ENCODE measurements at places on chromosomes 12 and 14.
A peak's percentile ranks its signal among the peaks of the same experiment; 100 is the strongest.

- no peak overlapping the region for H3K27ac ChIP-seq
- DNase-seq: no peak
- H3K27me3 ChIP-seq: no peaks in the 10 kb centered on the region
- H3K4me3 ChIP-seq: no peak overlapping the region
Measured at GRCh38 chr14:93538413-93538812, 107.7 kb downstream of the UNC79 start.

- H3K4me1 ChIP-seq: peaks cover 6% of the 10 kb centered on the region
- no peaks in the 10 kb centered on the region for H3K27me3 ChIP-seq
- no peaks in the 10 kb centered on the region for H3K36me3 ChIP-seq
- H3K27ac ChIP-seq: no peak overlapping the region
Measured at GRCh38 chr12:14836336-14837210, 6.8 kb downstream of the ART4 start.

GRCh38 chr14:92459030-92459949 lies 54.3 kb upstream of the RIN3 start:
- no peak overlapping the region for H3K27ac ChIP-seq
- no peaks in the 10 kb centered on the region for H3K36me3 ChIP-seq
- H3K27me3 ChIP-seq: no peaks in the 10 kb centered on the region
- DNase-seq: no peak
- H3K4me1 ChIP-seq: peaks cover 26% of the 10 kb centered on the region

- H3K36me3 ChIP-seq: no peaks in the 10 kb centered on the region
- peak overlapping the region; percentile 84 for H3K27ac ChIP-seq
- H3K4me3 ChIP-seq: peak overlapping the region; percentile 74
- H3K27me3 ChIP-seq: no peaks in the 10 kb centered on the region
- H3K4me1 ChIP-seq: peaks cover 58% of the 10 kb centered on the region
Measured at GRCh38 chr12:123231931-123232330, 1.0 kb downstream of the MPHOSPH9 start.

GRCh38 chr14:49893309-49894213 lies 679 bp downstream of the ARF6 start:
- H3K36me3 ChIP-seq: peaks cover 6% of the 10 kb centered on the region
- peak overlapping the region; percentile 100 for H3K27ac ChIP-seq
- peaks cover 20% of the 10 kb centered on the region for H3K4me1 ChIP-seq
- peak overlapping the region; percentile 98 for H3K4me3 ChIP-seq
- no peak for DNase-seq

DNA sequence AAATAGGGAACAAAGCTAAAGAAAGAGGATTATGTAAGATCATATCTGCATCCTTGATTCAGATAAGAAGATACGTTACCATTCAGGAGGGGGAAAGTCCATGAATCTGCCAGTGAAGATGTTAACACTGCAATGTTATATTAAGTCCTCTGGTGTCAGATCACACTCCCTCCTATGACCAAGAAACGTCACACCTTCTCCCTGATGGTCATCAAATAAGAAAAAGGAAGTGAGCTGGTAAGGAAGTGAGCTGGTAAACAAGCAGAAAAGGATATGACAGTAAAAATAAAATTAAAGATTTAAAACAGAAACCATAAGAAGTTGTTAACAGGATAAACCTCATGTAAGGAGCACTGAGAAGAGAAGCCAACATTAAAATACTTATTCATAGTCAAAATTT lies 340.2 kb downstream of the SEC23A start:
- no peak for DNase-seq
- H3K36me3 ChIP-seq: no peaks in the 10 kb centered on the region
- H3K4me1 ChIP-seq: no peaks in the 10 kb centered on the region
- no peak overlapping the region for H3K27ac ChIP-seq
- H3K27me3 ChIP-seq: no peaks in the 10 kb centered on the region
- H3K4me3 ChIP-seq: no peak overlapping the region

GRCh38 chr12:124347335-124347734 lies 52.4 kb downstream of the RFLNA start:
- H3K4me3 ChIP-seq: no peak overlapping the region
- peaks cover under 1% of the 10 kb centered on the region for H3K4me1 ChIP-seq
- DNase-seq: no peak
- H3K36me3 ChIP-seq: peaks cover 100% of the 10 kb centered on the region
- no peaks in the 10 kb centered on the region for H3K27me3 ChIP-seq

Measured in esophagus squamous epithelium (tissue), 5 donors.